ENCODE measurements at places on chromosomes 2 and 18.

GRCh38 chr2:954687-955000 is 4.0 kb downstream of the SNTG2 start:
- DNase-seq, result no peak

DNA sequence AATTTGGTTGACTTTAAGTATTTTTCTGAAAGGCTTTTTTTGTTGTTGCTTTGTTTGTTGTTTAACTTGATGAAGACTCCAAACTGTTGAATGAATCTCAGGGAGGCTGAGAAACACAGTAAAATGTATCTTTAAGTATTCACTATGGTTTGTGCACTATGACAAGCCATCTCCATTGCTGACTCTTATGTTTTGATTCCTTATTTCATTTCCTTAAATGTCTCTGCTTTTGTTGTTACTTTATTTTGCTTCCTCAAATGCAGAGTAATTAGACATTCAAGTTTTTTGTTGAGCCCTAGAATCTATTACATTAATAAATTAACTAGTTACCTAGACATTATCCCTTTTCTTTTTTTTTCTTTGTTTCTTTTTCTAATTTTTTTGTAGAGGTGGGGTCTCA is 46.3 kb upstream of the SLC39A10 start:
- DNase-seq, result peak; percentile 60

- no peak for DNase-seq
Observed at GRCh38 chr2:158578703-158579330, 122.1 kb downstream of the PKP4 start.

DNA sequence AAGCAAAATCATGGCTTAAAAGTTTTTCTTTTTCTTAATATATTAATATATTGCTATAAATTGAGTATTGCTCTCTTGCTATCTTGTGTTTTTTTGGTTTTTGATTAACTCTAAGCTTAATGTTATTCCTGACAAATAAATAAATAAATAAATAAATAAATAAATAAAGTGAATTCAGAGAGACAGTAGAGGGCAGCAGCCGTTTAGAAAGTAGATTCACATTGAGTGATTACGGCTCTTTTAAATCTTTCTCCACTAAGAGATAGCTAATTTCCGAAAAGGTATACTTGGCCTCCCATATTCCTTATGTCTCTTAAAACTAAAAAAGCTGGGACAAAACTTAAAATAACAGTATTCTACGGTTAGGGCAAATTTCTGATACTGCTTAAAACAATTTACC is 34.3 kb downstream of the MSH2 start:
- peak; percentile 44 for DNase-seq

- peak; percentile 47 for DNase-seq
Observed at GRCh38 chr2:238160206-238161129, 1.7 kb downstream of the ERFE start.

DNA sequence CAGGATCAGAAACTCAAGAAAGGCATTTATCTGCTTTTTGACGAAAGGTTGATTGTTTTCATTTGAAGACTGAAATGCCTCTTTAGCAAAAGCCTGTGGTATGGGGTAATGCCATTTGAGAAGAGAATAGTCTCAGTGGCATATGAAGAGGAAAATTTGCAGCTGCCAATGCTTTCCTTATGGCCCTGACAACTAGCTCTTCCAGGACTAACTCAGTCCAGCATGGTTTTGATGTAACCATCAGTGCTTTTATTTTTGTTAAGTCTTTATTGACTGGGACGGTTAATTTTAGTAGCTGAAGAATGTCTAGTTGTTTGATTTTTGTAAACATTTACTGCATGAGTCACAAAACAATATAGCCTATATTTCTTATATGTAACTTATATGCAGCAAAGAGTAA is 158.4 kb downstream of the LNPK start:
- no peak for DNase-seq

GRCh38 chr2:203583701-203584100 is 48.6 kb upstream of the RAPH1 start:
- DNase-seq, result no peak

DNA sequence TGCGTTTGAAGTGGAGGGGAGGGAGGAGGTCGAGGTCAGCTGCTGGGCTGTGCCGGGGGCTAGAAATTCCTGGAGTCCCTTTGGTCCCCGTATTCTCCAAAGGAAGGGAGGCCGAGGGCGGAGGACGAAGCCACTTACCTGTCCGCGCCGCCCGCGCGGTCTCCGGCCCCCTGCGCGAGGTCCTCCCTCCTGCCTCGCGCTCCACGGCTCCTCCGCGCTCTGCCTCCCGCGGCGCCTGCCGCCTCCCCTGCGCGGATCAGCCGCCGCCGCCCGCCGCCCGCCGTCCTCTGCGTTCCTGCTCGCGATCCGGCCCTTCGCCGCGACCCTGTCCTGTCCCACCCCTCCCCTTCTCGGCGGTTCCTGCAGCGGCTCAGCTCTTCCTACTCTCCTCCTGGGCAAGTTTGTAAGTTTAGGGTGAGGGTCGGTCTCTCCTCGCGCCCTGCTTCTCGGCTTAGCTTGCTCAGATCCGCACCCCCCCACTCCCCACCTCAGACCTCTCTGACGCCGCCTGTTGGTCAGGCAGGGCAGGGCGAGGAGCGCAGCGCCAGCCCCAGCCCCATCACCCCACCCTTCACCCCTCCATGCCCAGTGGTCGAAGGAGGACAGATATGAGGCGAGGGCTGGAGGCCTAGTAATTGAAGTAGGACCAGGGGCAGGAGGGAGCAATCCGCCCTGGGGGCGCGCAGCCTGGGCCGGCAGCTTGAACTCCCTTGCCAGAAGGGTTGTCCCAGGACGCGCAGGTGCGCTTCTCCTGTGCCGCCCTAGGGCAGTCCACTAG is 9.7 kb upstream of the SKOR2 start:
- no peak for DNase-seq

DNA sequence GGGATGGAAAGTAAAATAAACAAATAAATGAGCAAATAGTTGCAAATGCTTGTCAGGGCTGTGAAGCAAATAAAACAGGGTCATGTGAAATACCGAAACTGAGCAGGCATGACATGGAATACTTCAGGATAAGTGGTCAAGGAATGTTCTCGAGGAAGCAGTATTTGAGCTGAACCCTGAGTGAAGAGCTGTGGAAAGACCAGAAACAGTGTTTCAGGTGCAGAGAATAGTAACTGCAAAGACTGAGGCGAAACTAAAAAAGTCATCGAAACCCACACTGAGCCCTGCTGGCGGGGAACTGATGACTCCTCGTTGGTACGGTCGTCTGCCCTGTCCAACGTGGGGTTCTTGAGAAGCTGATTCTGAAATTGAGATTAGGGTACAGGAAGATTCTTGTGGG is 27.2 kb upstream of the MYCN start:
- DNase-seq, result no peak

DNA sequence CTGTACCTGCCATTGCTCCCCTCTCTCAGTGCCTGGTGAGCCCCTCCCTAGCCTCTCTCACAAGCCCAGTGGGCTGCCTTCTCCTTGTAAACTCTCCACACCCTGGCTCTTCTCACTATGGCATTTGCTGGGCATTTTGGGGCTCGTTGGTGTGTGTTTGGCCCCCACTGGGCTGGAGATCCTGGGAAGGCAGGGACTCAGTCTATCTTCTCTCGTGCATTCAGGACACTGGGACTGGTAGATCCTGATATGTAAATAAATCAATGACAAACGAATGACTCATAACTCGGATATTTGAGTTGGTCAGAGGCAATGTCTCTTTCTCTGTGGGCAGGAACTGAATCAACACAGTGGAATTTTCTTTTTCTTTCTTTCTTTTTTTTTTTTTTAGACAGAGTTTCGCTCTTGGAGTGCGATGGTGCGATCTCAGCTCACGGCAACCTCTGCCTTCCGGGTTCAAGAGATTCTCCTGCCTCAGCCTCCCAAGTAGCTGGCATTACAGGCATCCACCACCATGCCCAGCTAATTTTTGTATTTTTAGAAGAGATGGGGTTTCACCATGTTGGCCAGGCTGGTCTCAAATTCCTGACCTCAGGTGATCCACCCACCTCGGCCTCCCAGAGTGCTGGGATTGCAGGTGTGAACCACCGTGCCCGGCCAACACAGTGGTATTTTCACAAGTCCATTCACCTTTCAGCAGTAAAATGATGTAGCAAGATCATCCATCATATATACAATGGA is 144.6 kb upstream of the SPRED2 start:
- DNase-seq, result no peak

- no peak for DNase-seq
Observed at GRCh38 chr18:56245866-56246580, 392.4 kb downstream of the TXNL1 start.

DNA sequence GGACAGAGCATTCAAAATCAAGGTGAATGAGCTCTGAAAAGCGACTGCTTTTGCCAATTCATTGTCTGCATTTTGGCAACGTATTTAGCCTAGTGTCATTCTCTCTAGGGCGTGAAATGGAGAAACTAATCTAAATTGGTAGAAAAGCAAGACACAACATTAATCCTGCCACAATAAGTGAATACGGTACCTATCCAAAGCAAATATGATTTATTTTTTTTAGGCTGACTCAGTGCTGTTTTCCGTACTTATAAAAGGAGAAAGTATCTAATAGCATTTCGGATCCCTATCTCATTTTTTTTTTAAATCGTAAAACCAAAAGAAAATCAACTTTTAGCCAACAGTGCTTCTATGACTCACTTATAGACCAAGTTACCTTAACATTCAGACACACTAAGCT is 672.5 kb downstream of the LRP1B start:
- DNase-seq, result no peak

DNA sequence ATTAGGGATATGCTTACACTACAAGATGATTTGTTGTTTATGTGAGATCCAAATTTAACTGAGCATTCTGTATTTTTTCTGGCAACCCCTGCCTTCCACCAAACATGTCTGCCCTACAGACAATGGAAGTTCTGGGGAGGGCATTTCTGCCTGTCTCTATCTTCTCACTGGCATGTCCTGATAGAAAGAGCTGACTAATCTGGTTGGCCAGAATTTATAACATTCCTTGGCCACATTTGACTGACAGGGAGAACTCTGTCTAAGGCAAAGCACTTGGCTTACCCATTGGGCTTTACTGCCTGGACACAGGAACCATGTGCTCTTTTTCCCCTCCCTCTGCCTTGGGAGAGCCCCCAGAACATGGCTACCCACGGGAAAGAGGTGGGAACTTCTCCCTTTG is 70.6 kb upstream of the TMEM178A start:
- DNase-seq, result no peak

GRCh38 chr2:216624251-216624650 is 9.0 kb upstream of the IGFBP2 start:
- DNase-seq, result no peak

GRCh38 chr2:181715033-181715630 is 34.8 kb upstream of the NEUROD1 start:
- DNase-seq, result peak; percentile 78

GRCh38 chr2:149394864-149395263 is 64.5 kb downstream of the LYPD6 start:
- DNase-seq, result no peak

DNA sequence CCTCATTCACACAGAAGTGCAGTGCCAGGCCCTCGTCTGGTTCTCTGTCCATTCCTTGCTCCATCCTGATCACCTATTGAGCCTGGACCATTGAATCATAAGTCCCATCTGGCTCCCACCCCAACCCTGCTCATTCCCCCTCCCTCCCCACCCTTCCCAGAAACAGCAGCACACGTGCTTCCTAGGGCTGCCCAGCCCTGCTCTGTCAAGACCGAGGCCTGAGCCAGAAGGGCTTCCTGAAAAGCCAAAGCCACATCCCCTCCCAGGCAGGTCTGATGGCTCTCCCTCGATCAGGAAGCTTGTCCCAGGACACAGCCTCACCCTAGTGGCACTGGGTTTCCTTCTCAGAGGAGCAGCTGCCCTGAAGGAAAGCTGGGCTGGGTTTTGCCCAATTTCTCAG is 79.8 kb upstream of the FZD7 start:
- DNase-seq, result no peak

- no peak for DNase-seq
Observed at GRCh38 chr2:185477452-185477851, 261.2 kb upstream of the FSIP2 start.

- no peak for DNase-seq
Observed at GRCh38 chr2:103402944-103403343, 641.1 kb downstream of the TMEM182 start.

DNA sequence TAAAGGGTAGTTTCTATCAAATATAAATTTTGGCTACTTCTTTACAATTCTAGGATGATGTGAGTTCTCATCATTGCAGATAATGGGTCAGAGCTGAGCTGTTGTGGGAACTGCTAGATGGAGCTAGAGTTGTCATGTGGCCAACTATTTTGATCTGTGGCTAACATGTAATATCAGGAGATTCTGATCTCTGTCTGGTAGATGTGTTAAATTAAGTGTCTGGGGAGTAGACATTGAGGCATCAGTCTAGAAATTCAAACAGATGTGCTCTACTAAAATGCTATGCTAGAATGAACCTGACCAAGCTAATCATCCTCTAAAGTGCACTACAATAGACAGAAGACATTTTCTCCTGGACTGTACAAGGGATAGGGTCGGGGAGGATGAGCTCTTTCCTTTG is 30.3 kb upstream of the DARS1 start:
- DNase-seq, result no peak

DNA sequence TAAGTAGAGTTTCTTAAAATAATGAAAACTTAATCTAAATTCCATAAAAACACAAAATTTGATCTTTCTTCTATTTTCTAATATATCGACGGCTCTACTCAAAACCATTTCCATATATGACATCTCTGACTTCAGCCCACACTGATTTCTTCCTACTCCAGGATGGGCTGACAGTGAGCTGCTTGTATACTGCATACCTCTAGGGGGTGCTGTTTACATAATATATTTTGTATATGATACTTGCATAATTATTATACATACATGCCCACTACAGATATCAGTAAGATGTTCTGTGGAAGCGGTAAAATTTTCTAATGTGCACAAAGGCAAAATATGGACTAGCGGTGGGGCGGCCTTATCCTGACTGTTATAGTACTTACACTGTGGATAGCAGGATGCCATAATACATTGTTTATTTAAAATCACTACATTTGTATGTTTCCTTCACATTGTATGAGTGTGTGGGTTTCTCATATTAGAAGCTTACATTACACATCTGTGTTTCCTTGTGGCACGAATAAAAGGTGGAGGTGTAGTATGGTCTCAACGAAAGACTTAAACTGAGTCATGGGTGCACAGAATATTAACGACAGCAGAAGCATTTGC is 66.1 kb upstream of the NXPH2 start:
- DNase-seq, result peak; percentile 8

DNA sequence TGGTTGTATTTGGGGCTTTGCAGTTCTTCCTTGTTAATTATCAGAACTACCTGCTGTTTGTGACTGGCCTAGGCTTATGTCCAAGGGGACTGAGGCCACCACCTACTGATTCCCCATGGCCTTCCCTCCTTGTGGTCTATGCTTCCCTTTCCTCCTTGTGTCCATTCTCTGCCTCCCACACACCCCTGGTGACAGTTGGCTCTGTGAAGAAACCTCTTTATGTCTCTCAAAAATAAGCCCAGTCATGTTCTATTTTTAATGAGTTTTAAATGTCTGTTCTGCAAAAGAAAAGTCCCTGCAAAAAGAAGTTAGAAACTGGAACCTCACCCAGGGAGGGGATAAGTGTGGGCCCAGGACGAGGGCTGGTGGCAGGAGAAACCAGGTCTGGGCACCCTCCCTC is 105.0 kb downstream of the SMC6 start:
- no peak for DNase-seq

All from B cell (primary cell).